H9 (cell line): ENCODE measurements at places on chromosomes 11 and 22. TPM values are rescaled to one million over a fixed set of nuclear protein-coding genes. Genes with fewer than 3 reads are reported as not detected.

The CRACR2B gene
- total RNA-seq: 28.8 and 29.0 TPM in 2 replicates

The RIMBP3C gene
- total RNA-seq: 0.22 and 0.44 TPM in 2 replicates

The GRIA4 gene
- 0.46 and 0.83 TPM in 2 replicates for total RNA-seq

The PPM1F gene
- total RNA-seq: 19.0 and 21.1 TPM in 2 replicates

The VWCE gene
- 18.7 and 20.6 TPM in 2 replicates for total RNA-seq

The PTPN5 gene
- total RNA-seq: 1.4 and 1.9 TPM in 2 replicates

The RAB39A gene
- 9.2 and 9.7 TPM in 2 replicates for total RNA-seq

DNA sequence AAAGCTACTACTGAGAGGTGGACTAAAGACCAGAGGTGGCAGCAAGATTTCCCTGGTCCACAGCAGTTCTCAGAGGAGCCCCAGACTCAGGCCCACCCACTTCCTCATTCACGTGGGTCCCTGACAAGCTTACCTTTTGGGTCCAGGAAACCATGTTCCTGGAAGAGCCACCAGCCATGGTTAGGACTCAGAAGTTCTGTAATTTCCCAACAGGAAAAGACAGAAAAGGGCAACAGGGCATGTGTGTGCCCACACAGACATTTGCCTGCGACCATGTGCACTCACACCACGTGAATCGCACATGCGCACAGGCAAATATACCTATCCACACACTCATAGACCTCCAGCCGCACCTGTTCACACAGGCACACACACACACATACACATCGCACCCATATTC, 42.9 kb downstream of the LRRC32 start:
- no peak for DNase-seq
- H3K4me3 ChIP-seq: no peak overlapping the region
- H3K4me1 ChIP-seq: no peaks in the 10 kb centered on the region
- no peak overlapping the region for H3K27ac ChIP-seq
- no peaks in the 10 kb centered on the region for H3K27me3 ChIP-seq
- H3K36me3 ChIP-seq: no peaks in the 10 kb centered on the region; the same call in 2 of the 3 replicates

- H3K4me3 ChIP-seq: no peak overlapping the region
- H3K36me3 ChIP-seq: peaks cover 6% of the 10 kb centered on the region
- no peak overlapping the region for H3K27ac ChIP-seq
- no peaks in the 10 kb centered on the region for H3K27me3 ChIP-seq
- H3K4me1 ChIP-seq: no peaks in the 10 kb centered on the region
- no peak for DNase-seq
Measured at GRCh38 chr11:108774037-108774730, 109.3 kb downstream of the DDX10 start.

GRCh38 chr22:24169439-24170058, 11.7 kb upstream of the SUSD2 start:
- no peak for DNase-seq
- no peak overlapping the region for H3K4me3 ChIP-seq
- H3K27me3 ChIP-seq: no peaks in the 10 kb centered on the region
- H3K4me1 ChIP-seq: no peaks in the 10 kb centered on the region
- peaks cover 36% of the 10 kb centered on the region for H3K36me3 ChIP-seq

- H3K27me3 ChIP-seq: no peaks in the 10 kb centered on the region
- H3K4me3 ChIP-seq: no peak overlapping the region
- no peak overlapping the region for H3K27ac ChIP-seq
Measured at GRCh38 chr11:130043575-130043974, 26.1 kb upstream of the APLP2 start.

DNA sequence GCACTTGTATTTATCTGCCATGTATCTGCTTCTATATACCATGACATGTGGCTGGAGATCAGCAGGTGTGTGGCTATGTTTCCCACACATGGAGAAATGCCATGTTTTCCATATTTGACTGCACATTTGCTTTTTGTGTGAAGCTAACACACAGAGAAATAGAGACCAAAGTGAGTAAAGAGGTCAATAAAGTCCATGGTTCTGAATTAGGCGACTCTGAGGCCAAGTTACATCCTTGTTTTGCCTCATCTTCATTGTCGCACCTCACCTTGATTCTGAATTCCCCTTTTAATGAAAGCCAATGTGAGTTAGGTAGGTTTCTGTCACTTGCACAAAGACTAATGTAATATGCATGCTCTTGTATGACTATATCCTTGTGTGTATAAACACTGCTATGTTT, 194.1 kb downstream of the INSC start:
- no peak overlapping the region for H3K4me3 ChIP-seq
- peaks cover 7% of the 10 kb centered on the region for H3K4me1 ChIP-seq
- DNase-seq: no peak
- H3K27ac ChIP-seq: no peak overlapping the region
- no peaks in the 10 kb centered on the region; the same call in 2 of the 3 replicates for H3K36me3 ChIP-seq

GRCh38 chr11:64729851-64730382, 6.9 kb upstream of the NRXN2 start:
- peak; percentile 96 for DNase-seq
- H3K4me1 ChIP-seq: peaks cover 10% of the 10 kb centered on the region
- no peaks in the 10 kb centered on the region for H3K27me3 ChIP-seq
- H3K4me3 ChIP-seq: peak overlapping the region; percentile 36
- no peak overlapping the region for H3K27ac ChIP-seq

DNA sequence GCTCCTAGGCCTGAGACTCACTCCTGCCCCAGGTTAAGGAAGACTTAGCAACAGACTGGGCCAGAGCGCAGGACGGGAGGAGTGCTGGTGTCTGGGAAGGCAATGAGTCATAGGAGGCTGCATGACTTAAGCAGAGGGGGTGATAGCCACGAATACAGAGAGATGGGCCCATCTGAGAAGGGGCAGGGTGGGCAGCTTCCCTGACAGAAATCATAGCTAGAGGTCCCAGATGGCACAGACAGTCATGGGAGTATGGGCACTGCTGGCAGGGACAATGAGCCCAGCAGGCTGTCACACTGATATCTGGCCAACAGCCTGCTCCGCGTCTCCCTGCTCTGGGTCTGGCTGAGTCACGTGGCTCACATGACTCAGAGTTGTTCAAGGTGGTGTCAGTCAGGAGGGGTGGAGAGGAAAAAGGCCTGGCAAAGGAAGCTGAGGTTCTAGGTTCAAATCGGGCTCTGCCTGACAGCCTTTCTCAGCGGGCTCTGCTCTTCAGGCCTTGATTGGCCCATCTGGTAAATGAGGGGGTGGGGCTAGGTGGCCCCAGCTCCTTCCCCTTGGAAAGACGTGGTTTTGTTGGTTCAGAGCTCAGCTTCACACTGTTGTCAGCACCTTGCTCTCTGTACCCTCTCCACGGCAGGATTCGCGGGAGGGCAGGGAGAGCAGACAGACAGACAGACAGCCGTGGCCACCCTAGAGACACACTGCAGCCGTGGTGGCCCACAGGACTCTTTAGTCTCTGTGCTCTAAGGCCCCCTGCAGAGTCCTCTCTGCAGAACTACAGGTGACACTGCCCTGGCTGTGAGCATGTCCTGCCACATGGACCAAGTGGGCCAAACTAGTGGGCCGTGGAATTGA, 47.8 kb downstream of the DBX1 start:
- no peak overlapping the region for H3K4me3 ChIP-seq
- H3K27me3 ChIP-seq: no peaks in the 10 kb centered on the region
- H3K4me1 ChIP-seq: no peaks in the 10 kb centered on the region
- peak; percentile 45 for DNase-seq

DNA sequence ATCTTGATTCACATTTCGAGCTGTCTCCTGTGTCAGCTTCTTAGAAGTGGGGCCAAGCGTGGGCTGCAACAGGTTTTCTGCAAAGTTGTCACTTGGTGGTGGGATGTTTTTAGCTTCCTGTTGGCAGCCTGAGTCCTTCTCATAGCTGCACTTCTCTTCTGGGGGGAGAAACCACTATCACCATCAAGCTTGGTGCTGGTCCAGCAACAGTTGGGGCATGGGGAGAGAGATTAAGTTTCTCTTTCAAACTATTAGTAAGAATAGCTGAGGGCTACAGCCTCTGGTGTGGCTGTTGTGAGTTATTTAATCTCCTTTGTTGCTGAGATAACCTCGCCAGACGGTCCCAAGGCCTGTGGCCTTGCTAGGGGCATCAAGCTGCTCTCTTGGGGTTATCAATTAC, 123.3 kb upstream of the CRYBB3 start:
- no peak overlapping the region for H3K27ac ChIP-seq
- H3K4me1 ChIP-seq: no peaks in the 10 kb centered on the region

DNA sequence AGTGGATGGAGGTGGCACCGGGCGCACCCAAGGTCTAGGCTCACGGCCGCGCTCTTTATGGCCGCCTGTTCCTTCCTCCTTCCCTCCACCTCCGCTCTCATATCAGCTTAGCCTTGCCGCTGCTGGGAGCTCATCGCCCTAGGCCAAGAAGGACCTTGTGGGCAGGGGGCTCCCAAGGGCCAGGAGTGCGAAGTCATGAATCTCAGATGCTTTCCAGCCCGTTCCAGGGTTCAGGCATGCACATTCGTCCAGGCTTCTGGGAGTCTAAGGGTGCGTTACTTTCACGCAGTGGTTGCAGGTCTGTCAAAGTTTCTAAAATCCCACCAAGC, 4.1 kb upstream of the GALR3 start:
- peaks cover 11% of the 10 kb centered on the region for H3K36me3 ChIP-seq
- no peak for DNase-seq
- no peak overlapping the region for H3K27ac ChIP-seq

- no peak overlapping the region for H3K27ac ChIP-seq
- no peaks in the 10 kb centered on the region for H3K36me3 ChIP-seq
- H3K4me3 ChIP-seq: no peak overlapping the region
- H3K4me1 ChIP-seq: peaks cover 2% of the 10 kb centered on the region
- no peak for DNase-seq
Measured at GRCh38 chr11:76768088-76768908, 14.9 kb upstream of the TSKU start.

GRCh38 chr11:97516688-97517087, 1126.9 kb downstream of the JRKL start:
- no peaks in the 10 kb centered on the region for H3K27me3 ChIP-seq
- DNase-seq: no peak
- H3K4me3 ChIP-seq: no peak overlapping the region
- no peaks in the 10 kb centered on the region for H3K4me1 ChIP-seq
- no peak overlapping the region for H3K27ac ChIP-seq

DNA sequence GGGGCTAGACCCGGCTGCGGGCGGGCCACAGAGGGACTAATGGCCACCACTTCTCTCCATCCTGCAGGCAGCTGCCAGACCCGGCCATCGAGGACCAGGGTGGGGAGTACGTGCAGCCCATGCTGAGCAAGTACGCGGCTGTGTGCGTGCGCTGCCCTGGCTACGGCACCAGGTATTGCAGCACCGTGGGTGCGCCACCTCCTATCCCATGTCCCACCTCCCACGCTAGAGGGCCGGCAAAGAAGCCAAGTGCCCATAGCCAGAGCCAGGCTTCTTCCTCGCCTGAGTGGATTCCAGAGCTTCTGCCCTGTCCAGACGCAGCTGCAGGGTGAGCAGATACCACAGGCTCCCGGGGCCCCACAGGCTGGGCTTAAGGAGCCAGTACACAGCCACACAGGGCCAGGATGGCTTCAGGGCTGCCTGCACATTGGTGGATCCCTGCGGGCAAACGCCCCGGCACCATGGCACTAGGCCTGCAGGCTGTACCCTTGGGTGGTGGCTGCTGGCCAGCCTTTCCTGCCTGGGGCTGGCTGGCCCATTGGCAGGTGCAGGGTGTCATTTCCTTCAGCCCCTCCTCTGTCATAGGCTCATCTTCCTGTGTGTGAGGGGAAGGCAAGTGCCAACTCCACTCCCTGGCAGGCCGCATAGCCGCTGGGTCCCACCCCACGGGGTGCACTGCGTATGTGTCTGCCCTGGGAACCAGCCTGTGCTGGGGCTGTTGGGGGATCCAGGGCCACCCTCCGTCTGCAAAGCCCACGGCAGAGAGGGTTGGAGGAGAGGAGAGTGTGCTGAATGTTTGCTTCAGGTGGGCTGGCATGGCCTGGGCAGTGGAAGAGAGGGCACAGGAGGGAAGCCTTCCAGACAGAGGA, 16.5 kb upstream of the DGCR8 start:
- no peaks in the 10 kb centered on the region for H3K27me3 ChIP-seq
- no peak overlapping the region for H3K27ac ChIP-seq
- no peak overlapping the region for H3K4me3 ChIP-seq
- H3K36me3 ChIP-seq: no peaks in the 10 kb centered on the region

DNA sequence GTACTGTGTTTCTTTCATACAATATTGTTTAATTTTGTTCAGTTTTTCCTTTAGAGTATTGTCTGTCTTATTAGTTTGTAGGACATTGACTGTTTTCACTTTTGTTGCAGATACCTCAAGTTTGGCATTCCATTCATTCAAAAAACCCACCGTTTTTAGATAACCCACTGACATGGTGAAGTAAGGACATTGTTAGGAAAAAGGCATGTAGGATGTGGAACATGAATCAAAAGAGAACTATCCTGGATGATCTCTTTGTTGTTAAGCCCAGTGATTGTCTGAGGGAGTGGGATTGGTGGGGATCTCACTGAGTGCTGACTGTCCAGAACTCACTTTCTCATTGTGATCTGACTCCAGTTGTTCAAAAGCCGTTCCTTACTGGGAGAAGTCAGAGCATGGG, 119.3 kb downstream of the TEAD1 start:
- H3K4me3 ChIP-seq: no peak overlapping the region
- H3K4me1 ChIP-seq: peaks cover 12% of the 10 kb centered on the region
- H3K36me3 ChIP-seq: peaks cover 17% of the 10 kb centered on the region

DNA sequence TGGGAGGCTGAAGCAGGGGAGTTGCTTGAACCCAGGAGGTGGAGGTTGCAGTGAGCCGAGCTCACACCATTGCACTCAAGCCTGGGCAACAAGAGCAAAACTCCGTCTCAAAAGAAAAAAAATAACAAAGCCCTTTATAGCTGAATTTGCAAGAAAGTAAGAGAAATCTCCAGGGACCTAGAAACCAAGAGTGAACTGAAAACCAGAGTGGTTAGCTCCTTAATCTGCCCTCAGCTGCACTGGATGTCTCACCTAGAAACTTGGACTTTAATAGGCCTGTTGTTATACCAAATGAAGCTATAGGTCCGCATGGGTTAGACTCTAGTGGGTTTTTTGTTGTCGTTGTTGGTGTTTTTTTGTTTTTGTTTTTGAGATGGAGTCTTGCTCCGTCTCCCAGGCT, 4.1 kb downstream of the NEU3 start:
- H3K27me3 ChIP-seq: no peaks in the 10 kb centered on the region
- H3K27ac ChIP-seq: no peak overlapping the region
- H3K4me3 ChIP-seq: no peak overlapping the region

- H3K36me3 ChIP-seq: peaks cover 13% of the 10 kb centered on the region
- H3K27ac ChIP-seq: no peak overlapping the region
- H3K27me3 ChIP-seq: no peaks in the 10 kb centered on the region
Measured at GRCh38 chr22:46845296-46846149, 83.1 kb downstream of the TBC1D22A start.

- no peak overlapping the region for H3K27ac ChIP-seq
- no peak for DNase-seq
- H3K4me3 ChIP-seq: no peak overlapping the region
- no peaks in the 10 kb centered on the region for H3K27me3 ChIP-seq
- no peaks in the 10 kb centered on the region for H3K36me3 ChIP-seq
Measured at GRCh38 chr11:116563712-116564047, 209.1 kb downstream of the BUD13 start.
